ENCODE measurements at places on chromosomes 12 and 14.

DNA sequence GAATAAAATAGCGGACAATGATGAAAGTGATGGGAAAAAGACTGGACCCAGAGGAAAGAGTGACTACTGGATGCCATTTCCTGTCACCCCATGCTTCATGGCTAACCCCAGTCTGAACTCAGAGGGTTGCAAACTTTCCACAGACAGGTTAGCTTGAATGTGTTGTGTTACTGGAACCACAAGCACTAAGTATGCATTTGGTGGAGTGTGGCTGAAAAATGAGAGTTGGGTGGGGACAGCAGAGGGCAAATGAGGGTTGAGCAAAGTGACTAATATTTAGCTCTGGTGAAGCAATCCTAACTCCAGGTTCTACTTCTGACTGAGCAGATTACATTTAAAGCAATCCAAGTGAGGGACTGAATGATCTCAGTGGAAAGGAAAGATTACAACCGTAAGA lies 1.6 kb downstream of the SLC16A7 start:
- peak; percentile 46 for DNase-seq

GRCh38 chr12:65330331-65330730 lies 51.8 kb downstream of the MSRB3 start:
- no peak for DNase-seq

DNA sequence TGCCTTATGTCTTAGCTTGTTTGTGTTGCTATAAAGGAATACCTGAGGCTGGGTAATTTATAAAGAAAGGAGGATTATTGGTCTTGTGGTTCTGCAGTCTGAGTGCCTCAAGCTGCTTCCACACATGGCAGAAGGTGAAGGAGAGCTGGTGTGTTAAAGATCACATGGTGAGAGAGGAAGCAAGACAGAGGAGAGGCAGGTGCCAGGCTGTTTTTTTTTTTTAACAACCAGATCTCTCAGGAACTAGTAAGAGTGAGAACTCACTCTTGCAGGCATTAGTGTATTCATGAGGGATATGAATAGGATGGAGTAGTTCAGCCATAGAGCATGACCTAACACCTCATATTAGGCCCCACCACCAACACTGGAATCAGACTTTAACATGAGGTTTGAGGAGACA lies 123.4 kb downstream of the CMAS start:
- no peak for DNase-seq

- no peak for DNase-seq
These were observed 45.9 kb downstream of the CDK17 start for GRCh38 chr12:96354326-96354725.

GRCh38 chr12:96186607-96187301 lies 7.4 kb upstream of the ELK3 start:
- DNase-seq = no peak

- DNase-seq = no peak
These were observed 6.2 kb downstream of the RARG start for GRCh38 chr12:53225635-53226424.

DNA sequence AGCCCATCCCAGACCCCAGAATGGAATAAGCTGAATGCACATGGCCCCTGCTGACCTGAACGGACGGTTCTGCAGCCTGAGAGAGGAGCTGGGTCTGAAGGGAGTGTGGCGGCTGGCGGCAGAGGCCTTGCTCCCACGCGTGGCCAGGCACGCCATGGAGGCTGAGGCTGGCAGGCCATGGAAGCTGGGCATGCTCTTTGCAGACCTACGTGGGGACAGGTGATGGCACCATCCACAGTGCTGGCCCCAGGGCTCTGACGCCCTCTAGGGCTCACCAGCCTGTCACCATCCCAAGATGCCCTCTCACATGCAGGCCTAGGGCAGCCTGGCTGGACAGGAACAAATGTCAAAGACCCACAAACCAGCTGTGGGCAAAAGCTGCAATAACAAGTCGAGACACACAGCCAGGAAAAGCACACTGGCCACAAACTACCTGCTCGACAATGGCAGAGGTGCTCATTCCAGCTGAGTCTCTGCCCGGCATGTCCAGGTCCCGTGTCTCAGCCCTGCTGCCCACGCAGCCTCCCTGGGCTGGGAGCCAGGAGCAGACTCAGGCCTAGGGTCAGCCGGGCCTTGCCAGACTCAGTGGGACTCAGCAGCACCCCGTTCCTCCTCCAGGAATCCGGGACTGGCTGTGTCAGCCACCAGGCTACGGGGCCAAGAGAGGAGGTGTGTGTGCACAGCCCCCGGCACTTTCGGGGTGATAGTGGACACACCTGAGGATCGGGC lies 19.7 kb downstream of the BTBD6 start:
- DNase-seq = no peak

DNA sequence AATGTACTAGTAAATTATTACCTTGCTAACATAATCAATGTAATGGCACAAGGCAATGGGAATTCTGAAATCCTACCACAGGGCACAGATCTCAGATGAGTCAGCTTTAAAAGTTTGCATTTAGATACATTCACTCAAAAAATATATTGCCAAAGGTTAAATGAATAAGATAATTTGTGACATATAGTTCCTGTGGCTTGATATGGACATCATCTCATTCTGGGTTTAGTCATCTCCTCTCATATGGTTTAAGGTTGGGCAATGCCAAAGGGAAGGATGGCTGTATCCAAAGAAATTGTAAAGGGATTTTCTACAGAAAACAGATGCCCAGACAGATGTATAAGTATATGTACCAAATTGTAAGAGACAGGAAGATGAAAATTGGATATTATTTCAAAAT lies 1065.0 kb downstream of the LRFN5 start:
- DNase-seq = no peak

DNA sequence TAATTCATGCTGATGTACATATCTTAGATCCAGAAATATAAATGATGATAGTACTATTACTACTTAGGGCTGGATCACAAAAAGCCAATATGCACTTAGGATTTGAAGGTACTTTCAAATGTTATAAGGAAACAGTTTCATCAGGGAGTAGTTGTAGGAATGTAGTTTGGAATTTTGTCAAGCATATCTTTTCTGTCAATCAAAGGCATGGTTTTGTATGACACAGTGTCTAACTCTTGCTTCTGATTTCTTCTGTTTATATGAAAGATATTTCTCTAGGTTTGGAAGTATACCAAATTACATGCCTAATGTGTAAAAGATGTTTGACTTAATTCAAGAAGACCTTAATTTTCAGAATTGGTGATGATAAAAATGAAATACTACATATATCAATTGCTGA lies 135.7 kb downstream of the RAD51B start:
- no peak for DNase-seq

DNA sequence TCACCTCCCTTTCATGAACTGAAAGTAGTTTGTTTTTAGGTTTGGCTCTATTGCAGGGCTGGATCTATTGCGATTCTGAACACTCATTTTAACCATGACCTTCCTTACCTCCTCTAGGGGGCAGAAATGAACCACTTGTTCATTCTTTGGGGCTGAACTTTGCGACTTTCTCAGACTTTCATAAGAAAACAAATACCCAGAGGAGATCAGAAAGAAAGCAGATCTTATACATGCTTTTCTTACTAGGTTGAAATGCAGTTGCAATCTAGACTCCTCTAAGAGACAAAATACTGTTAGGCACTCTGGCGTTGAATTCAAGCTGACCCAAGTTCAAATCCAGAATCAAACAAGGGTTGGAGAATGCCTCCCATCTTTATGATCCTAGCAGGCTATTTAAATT lies 32.6 kb upstream of the PLEKHG3 start:
- peak; percentile 31 for DNase-seq

GRCh38 chr12:47901718-47902093 lies 3.1 kb downstream of the VDR start:
- DNase-seq = no peak

- peak; percentile 64 for DNase-seq
These were observed 159.7 kb downstream of the PAH start for GRCh38 chr12:102757154-102757881.

DNA sequence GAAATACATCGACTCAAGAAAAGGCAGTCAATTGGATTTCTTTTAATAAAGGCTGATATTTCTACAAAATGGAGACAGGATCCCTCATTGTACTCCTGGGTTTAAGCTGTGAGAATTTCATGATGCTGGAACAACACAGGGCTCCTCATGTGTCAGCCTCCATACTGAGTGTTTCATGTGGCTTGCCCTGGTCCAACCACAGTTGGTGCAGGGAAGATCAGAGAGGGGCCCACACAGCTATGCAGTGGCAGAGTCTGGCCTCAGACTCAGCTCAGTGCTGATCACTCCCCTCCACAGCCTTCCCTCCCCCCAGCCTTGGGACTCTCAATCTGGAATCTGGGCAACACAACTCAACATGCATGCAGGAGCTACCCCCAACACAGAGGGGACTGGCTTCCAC lies 122.5 kb upstream of the OVCH1 start:
- DNase-seq = no peak

DNA sequence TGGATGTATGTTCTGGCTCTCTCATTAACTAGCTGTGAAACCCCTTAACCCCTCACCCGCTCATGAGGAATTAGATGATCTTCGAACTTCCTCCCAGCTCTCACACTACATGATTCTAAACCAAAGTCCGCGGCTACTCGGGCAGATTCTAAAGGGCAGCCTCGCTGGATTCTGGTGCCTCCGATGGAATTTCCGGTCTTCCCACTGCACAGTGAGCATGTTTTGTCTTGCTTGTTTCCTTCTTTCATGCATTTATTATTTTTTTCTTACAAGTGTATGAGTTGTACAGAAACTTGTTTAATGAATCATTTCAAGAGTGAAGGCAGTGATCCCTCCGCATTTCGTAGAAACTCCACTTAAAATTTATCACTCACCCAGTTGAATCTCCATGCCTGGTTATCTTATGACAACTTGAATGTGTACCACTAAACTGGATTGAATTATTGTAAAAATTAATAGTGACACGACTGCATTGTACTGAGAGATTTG lies 4.5 kb upstream of the HCAR3 start:
- DNase-seq = no peak

- no peak for DNase-seq
These were observed 8.5 kb downstream of the ATF7 start for GRCh38 chr12:53617700-53618099.

DNA sequence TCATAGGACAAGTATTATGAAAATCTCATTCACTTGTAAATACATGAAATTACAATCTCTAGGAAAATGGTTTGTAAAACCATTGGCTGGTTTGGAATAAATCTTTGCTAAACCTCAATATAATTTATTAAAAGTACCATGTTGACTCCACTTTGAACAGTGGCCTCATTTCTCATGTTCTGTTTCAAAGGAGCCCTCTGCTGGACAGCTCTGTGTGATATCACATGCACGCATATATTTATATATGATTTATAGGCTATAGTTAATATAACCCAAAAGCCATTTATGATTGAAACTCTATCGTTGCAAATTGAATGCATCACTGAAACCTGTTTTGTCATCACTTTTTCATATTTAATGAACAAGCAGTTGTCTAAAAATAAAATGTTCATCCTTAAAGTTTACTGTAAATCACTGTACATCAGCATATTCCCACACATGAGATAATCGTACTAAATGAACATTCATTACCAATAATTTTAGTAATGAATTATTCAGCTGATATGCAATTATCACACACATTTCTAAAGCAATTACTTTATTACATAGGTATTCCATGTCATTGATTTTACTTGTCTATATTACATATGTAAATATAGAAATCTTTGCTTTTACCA lies 493.8 kb downstream of the NPAS3 start:
- no peak for DNase-seq

DNA sequence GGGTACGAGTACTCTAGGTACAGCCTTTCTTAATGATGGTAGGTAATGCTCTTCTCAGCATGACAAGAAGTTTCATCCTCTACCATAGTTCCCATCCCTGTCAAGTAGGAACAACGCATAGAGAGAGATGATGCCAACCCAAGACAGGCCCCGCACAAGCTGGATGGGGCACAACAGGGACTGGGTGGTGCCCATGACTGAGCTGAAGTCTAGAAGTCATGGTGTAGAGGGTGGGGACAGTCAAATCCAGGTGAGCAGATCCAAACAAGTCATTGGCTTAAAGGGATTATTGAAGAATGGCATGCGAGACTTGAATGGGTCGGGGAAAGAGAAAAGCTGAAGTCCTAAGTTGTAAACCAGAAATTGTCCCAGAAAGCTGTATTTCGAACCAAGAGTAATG lies 84.2 kb upstream of the MDM1 start:
- DNase-seq = no peak

DNA sequence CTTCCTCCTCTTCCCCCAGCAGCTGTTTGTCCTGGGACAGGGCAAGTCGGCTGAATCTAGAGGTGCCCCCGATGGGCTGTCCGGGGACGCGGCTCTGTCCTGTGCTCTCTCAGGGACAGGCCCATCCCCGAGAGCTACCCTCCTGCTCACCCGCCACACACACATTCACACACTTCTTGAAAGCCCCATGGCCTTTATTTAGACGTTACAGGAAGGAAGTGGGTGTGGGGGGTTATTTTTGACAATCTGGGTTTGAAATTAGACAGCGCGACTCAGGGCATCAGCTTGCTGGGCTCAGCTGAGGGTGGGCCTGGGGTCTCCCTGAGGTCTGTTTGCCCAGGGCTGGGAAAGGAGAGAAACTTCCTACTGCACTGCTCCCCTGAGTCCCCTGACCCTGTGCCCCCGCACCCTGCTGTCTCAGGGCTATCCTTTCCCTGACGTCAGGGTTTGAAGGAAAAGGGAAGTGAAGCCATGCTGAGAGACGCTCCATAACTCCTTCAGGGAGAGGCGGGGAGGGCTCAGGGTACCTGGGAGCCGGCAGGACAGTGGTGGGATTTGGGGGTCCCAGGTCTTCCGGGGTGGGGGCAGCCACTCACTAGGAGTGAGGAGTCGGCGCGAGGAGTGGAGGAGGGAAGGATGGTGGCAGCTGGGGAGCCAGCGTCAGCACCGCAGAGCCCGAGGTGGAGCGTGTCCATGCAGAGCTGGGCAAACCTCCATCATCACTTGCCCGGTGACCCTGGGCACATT lies 8.1 kb downstream of the PTPN6 start:
- peak; percentile 65 for DNase-seq

DNA sequence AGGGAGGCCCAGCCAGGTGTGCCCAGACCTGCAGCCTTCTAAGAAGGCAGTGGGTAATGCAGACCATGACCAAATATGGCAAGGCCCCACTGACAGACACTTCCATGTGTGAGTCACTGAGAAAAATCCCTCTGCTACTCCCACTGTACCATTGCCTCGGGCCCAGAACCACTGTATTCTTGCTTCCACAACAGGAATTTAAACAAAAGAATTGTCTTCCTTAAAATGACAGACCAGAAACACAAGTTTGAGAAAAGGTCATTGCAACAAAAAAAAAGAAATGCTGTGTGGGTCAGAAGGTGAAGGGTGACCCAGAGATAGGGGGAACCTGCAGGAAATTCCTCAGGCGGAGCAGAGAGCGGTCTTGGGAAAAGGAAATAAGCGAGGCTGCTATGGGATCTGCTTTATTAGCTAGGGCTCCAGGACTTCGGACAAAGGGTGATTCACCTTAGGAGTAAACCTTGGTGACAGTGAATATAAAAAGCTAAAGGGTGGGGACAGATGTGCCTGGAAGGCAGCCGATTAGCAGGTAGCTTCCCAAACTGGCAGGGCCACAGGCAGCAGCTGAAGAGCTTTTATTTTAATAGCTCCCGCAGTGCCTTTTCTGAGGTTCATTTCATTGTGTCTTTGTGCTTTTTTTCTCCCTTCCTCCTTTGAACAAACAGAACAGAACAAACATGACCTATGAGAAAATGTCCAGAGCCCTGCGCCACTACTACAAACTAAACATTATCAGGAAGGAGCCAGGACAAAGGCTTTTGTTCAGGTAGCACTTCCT lies 185.3 kb upstream of the BCL2L14 start:
- DNase-seq = no peak
